ENCODE measurements at places on chromosomes 3 and 15. TPM values are rescaled to one million over a fixed set of nuclear protein-coding genes. Genes with fewer than 3 reads are reported as not detected.
A peak's percentile ranks its signal among the peaks of the same experiment; 100 is the strongest.

DNA sequence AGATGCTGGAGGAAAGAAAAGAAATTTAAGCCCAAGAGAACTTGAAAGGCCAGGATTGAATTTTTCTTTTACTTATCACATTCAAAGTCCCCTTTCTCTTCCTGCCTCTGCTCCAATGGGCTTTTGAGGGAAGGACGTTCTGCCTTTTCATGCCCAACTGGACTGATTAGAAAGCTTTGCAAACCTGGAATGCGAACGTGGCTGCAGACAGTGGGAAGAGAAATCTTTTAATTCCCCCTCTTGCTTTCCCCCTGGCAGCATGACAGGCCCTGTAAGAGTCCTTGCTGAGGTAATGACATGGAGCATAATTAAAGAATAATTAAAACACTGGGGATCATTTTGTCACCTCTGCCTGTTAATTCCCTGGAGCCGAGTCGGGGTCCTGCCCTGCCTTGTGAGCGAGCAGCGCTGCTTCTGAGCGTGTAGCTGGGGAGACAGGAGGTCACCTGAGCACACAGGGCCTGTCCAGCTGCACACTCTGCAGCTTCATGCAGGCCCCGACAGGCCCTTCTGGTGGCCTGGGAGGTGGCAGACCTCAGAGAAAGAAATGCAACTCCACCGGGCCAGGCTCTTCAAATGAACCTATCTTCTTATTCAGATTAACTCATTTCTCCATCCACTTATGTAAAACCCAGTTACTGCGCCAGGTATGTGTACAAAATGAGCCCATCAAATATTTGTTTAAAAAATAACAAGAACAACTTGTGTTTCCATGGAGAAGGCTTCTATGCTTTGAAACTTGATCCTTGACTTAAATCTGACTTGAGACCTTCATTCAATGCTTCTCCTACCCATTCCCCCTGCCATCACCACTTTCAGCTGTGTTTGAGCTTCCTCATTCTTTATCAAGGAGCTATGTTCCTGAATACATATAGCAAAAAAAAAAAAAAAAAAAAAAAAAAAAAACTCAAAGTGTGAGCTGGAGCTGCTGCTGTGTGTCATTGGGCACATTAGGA, 628.2 kb upstream of the CFAP20DC start:
- peaks cover 1% of the 10 kb centered on the region for H3K27me3 ChIP-seq
- no peak overlapping the region for H3K27ac ChIP-seq
- H3K36me3 ChIP-seq = no peaks in the 10 kb centered on the region
- no peak overlapping the region for H3K4me3 ChIP-seq
- no peaks in the 10 kb centered on the region for H3K4me1 ChIP-seq

DNA sequence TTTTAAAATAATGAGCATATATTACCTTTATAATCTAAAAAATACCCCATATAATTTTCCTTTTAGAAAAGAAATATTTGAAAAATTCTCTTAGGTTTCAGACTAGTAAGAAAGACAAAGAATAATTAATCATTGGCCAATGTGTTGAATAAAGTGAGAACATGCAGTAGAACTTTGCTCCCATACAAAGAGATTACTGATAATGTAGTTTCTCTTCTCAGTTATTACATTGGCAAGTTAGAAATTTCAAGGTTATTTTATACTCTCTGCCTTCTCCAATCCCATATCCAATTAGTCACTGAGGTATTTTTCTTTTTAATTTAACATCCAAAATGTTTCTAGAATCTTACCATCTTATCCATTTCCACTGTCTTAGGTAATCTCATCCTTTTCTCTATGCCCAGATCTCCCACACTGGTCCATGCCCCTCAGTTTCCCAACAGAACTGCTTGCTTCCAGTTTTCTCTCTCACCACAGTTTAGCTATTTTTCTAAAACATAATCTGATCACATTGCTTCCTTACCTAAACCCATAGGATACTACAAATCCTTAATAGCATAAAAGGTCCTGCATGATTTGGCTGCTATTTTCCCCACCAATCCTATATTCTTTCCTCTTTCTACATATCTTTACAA, 10.8 kb downstream of the XRN1 start:
- H3K4me1 ChIP-seq = peaks cover 23% of the 10 kb centered on the region
- no peaks in the 10 kb centered on the region for H3K27me3 ChIP-seq
- no peak for DNase-seq
- peaks cover 29% of the 10 kb centered on the region for H3K36me3 ChIP-seq
- no peak overlapping the region for H3K27ac ChIP-seq

NR2E3 gene
- not detected for total RNA-seq

DNA sequence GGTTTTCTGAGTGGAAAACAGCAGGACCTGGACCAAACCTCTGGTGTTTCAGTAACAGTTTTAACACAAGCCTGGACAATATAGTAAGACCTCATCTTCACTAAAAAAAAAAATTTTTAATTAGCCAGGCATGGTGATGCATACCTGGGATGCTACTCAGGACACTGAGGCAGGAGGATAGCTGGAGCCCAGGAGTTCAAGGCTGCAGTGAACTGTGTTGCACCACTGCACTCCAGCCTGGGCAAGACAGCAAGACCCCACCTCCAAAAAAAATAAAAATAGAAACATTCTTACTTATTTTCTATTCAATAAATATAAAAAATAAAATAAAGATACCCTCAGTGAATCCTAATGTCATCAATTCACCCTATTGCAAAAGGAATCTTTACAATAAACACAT, 21.5 kb downstream of the ULK4 start:
- no peaks in the 10 kb centered on the region for H3K4me1 ChIP-seq
- H3K27ac ChIP-seq = no peak overlapping the region
- peaks cover 7% of the 10 kb centered on the region for H3K36me3 ChIP-seq
- H3K27me3 ChIP-seq = no peaks in the 10 kb centered on the region
- DNase-seq = no peak

DNA sequence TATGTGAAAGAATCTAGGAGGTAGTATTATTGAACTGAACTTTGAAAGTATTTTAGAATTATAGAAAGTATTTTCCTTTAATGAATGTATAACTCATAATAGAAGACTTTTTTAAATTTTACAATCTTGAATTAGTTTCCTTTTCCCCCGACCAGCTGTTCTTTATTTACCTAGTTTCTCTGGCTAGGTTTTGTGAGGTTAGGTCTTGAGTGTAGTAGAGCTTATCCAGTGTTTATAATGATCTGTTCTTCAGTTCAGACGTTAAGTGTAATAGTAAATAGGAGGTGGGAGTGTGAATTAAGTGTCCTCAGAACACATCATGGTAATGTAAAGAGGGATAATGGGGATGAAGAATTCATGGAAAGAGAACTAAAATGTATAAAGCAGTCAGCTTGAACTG, 93.8 kb downstream of the MYRIP start:
- no peaks in the 10 kb centered on the region for H3K36me3 ChIP-seq
- no peak for DNase-seq
- H3K27me3 ChIP-seq = no peaks in the 10 kb centered on the region
- no peaks in the 10 kb centered on the region for H3K4me1 ChIP-seq

LINGO1 gene
- not detected for total RNA-seq

GRCh38 chr3:49166752-49167556, 823 bp upstream of the CCDC71 start:
- H3K36me3 ChIP-seq = peaks cover 28% of the 10 kb centered on the region
- no peak for DNase-seq
- no peaks in the 10 kb centered on the region for H3K27me3 ChIP-seq

DNA sequence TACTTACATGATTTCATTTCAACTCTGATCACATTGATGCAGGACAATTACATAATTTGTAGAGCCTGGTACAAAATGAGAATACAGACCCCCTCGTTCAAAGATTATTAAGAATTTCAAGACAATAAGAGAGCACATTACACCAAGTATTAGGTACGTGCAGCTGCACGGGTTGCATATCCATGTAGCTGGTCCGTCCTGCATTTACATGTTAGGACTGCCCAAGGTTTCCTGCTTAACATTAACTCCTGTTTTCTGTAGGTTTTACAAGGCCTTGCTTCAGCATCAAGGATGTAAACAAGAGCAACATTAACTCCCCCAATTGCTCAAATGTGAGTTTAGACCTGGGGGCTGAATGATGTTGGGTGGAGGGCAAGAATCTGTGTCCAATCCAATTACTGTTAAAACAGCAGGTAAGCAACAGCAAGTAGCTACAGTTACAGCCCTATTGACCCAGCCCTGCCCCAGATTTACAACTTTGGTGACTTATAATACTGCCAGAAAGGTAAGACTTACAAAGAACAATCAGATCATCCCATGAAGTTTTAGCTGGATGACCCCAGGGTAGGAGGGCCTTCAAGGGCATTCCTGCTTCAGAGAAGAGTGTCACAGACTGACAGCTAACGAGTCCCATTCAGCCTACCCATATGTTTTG, 127.4 kb upstream of the PPP2R3A start:
- no peaks in the 10 kb centered on the region for H3K36me3 ChIP-seq
- no peaks in the 10 kb centered on the region for H3K27me3 ChIP-seq
- no peak for DNase-seq
- H3K4me1 ChIP-seq = no peaks in the 10 kb centered on the region
- no peak overlapping the region for H3K27ac ChIP-seq
- no peak overlapping the region for H3K4me3 ChIP-seq

FGD5 gene
- total RNA-seq = 0.17 TPM

DNA sequence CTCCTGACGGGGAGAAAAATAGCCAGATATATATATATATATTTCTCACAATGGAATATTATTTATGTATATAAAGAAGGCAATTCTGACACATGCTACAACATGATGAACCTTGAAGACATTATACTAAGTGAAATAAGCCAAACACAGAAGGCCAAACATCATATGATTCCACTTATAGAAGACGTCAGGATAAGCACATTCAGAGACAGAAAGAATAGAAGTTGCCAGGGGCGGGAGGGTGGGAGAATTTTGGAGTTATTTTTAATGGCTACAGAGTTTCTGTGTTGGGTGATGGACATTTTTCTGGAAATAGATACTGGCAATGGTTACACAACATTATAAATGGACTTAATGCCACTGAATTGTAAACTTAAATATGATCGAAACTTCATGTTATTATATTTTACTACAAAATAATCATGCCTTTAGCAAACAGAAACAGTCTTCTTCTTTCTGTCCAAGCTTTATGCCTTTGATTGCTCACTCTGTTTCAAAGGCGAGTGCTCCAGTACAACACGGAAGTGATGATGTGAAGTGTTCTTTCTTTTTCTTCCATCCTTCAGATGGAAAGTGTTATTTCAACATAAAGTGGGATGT, 514.0 kb downstream of the OCA2 start:
- H3K4me1 ChIP-seq = no peaks in the 10 kb centered on the region
- DNase-seq = no peak
- no peak overlapping the region for H3K4me3 ChIP-seq
- H3K36me3 ChIP-seq = no peaks in the 10 kb centered on the region
- H3K27me3 ChIP-seq = no peaks in the 10 kb centered on the region
- H3K27ac ChIP-seq = no peak overlapping the region

PIF1 gene
- total RNA-seq = 66.1 TPM

DNA sequence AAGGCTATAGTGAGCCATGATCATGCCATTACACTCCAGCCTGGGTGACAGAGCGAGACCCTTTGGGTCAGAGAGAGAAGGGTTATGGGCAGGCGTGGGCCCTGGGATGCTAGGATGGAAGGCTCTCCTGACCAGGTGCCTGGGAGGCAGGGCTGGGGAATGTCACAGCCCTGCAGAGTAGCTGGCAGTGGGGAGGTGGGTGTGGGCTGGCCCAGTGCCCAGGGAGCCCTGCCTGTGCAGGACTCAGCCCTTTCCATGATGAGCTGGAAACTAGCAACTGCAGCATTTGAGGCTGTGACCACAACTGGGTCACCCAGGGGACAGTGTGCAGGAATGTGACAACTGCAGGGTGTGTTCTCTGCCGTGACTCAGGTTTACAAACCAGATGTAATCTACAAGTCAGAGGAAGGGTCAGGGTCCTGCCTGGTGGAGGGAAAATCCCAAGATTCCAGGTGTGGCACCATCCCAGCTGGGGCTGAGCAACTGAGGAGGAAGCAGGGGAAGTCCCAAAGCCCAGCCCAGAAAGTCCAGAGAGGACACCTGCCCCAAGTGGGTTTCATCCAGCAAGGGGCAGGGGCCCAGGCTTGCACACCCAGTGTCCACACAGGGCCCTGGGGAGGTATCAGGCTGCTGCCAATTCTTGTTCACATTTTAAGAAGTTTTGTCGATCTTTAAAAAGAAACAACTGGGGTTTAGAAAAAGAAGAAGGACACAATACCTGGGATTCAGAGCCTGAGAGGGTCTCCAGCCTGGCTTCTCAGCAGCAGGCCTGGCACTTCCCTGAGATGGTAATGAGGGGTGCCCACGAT, 45.5 kb downstream of the SLC28A1 start:
- H3K4me3 ChIP-seq = no peak overlapping the region
- DNase-seq = no peak
- peaks cover 1% of the 10 kb centered on the region for H3K27me3 ChIP-seq
- peaks cover 5% of the 10 kb centered on the region for H3K4me1 ChIP-seq
- H3K27ac ChIP-seq = no peak overlapping the region

DNA sequence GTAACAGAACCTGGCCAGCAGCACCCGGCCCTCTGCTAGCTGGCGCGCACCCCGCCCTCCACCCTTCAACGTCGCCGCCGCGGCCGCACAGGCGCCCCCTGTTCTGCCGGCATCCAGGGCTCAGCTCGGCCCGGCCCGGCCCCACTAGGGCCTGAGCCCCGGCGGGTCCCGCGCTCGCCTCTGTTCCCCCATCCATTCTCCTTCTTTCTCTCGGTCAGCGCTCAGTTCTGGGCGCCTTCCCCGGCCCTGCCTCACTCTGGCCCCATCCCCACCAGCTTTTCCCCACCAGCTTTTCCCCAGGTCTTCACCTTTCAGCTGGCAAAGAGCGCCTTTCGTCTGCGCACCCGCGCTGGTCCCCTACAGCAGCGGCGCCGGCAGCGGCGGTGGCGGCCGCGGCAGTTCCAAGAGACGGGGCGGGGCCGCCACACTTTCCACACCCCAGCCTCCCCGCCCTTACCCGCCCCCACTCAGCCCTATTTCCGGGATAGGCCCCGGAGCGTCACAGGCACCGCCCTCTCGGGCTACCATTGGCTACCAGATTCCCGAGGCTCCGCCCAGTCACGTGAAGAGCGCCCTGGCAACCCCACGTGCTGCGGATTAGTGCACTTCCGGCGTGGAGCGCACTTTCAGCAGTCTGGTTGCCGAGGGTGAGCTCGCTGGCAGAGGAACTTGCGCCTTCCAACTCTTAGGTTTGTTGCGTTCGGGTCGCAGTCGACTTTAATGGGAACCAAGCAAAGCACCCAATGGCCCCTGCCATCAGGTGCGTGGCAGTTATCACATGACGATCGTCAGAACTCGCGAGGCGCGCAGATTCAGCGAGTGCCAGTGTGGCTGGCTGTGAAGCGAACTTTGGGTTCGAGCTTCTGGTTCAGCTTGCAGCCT, at the start of gene EIF5A2:
TSS of gene EIF5A2 (minus strand) at position 403 of the 882 bp plus-strand sequence. CDS start 831 bp downstream, outside the sequence.
- H3K36me3 ChIP-seq = peaks cover 5% of the 10 kb centered on the region
- H3K27ac ChIP-seq = peak within 1 kb of the TSS; percentile 98
- H3K27me3 ChIP-seq = peaks cover 18% of the 10 kb centered on the region
- peaks cover 34% of the 10 kb centered on the region for H3K4me1 ChIP-seq
- peak within 1 kb of the TSS; percentile 97 for H3K4me3 ChIP-seq

GRCh38 chr3:194686816-194687637, 1.3 kb downstream of the FAM43A start:
- H3K36me3 ChIP-seq = no peaks in the 10 kb centered on the region
- H3K27ac ChIP-seq = no peak overlapping the region
- H3K4me3 ChIP-seq = peak overlapping the region; percentile 77
- peaks cover 69% of the 10 kb centered on the region for H3K27me3 ChIP-seq

- peaks cover 3% of the 10 kb centered on the region for H3K36me3 ChIP-seq
- DNase-seq = no peak
- peak overlapping the region; percentile 72 for H3K4me3 ChIP-seq
These were observed 133.6 kb upstream of the RASGRP1 start for GRCh38 chr15:38698254-38698653.

GRCh38 chr3:58899953-58900298, 149.9 kb downstream of the CFAP20DC start:
- no peaks in the 10 kb centered on the region for H3K36me3 ChIP-seq
- no peak overlapping the region for H3K27ac ChIP-seq
- H3K27me3 ChIP-seq = peaks cover 7% of the 10 kb centered on the region
- no peak for DNase-seq
- H3K4me3 ChIP-seq = no peak overlapping the region
- peaks cover 24% of the 10 kb centered on the region for H3K4me1 ChIP-seq
